ENCODE measurements at places on chromosomes 16 and 17.

- DNase-seq, result no peak
Observed at GRCh38 chr17:57302690-57303465, 46.6 kb downstream of the MSI2 start.

GRCh38 chr16:65336160-65336559 is 214.3 kb upstream of the CDH11 start:
- DNase-seq, result no peak

GRCh38 chr17:19332371-19333131 is 30.0 kb downstream of the B9D1 start:
- DNase-seq, result no peak

GRCh38 chr17:40501499-40501911 is at the start of gene TNS4:
TNS4 (minus strand) TSS chr17:40501623; CDS start chr17:40496425, 5,198 bp downstream.
- DNase-seq, result no peak

DNA sequence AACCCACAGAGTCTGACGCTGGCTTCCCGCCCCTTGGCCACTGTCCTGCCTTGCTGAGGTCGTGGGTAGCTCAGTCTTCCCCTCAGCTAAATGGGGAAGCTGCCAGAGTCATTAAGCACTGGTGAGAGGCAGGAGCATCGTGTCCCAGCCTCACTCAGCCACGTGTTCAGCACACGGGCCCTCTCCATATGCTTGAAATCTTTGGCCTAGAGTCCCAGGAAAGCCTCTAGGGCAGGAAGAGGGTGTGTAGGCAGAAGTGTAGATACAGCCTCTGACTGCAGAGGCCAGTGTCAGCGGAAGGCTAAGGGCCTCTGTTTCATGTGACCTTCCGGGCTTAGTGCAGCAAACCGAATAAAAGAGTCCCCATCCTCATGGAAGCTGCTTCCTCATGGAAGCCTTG is 4.1 kb downstream of the DHODH start:
- DNase-seq, result no peak

GRCh38 chr17:2776589-2777241 is 19.5 kb upstream of the RAP1GAP2 start:
- DNase-seq, result no peak
